Stimulated activated CD4-positive, alpha-beta T cell treated with anti-CD3 and anti-CD28 coated beads, Interleukin-12 subunit alpha, Interleukin-12 subunit beta, amount 100 ng/mL, for 48 hours (primary cell): ENCODE measurements at places on chromosomes 3 and 15.

- no peak for DNase-seq
Observed at GRCh38 chr3:181313335-181313734, 323.8 kb upstream of the DNAJC19 start.

DNA sequence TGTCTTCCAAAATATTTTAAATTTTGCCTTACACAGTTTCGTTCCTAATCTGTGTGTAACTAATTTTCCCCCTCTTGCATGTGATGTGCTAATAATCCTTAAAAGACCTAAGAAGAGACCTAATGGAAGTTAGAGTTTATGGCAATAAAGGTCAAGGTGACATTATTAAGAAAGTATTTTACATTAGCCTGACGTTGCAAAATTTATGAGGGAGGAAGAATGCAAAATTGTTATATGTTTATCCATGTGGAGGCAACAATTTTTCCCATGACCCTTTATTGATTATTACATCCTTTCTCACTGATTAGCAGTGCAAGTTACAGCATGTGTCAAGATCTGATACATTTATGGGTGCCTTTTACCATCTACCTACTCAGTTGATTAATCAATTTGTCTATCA is 373.8 kb upstream of the ROBO1 start:
- DNase-seq, result no peak

GRCh38 chr3:8420612-8421011 is 81.0 kb upstream of the LMCD1 start:
- DNase-seq, result no peak

GRCh38 chr15:69357773-69358771 is 56.1 kb upstream of the KIF23 start:
- DNase-seq, result no peak

DNA sequence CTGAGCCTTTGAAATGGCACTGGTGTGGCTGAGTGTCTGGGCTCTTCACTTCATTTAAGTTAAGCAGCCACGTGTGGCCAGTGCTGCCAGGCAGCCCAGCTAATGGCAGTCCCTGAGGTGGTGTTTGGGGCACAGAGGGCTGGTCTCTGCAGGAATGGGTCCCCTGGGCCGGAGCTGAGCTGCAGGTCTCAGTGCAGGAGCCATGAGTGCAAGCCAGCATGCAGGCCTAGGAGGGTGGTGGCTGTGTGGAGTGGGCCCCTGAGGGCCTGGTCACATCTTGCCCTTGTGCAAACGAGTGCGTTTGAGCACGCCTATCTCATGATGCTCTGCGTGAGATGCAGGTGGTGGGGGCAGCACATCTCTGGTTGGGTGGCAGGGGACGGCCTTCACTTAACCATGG is 48.9 kb downstream of the PLXNA1 start:
- DNase-seq, result no peak

- no peak for DNase-seq
Observed at GRCh38 chr15:73605759-73606436, 27.3 kb downstream of the NPTN start.

- DNase-seq, result no peak
Observed at GRCh38 chr3:10468613-10469354, 36.6 kb downstream of the ATP2B2 start.

DNA sequence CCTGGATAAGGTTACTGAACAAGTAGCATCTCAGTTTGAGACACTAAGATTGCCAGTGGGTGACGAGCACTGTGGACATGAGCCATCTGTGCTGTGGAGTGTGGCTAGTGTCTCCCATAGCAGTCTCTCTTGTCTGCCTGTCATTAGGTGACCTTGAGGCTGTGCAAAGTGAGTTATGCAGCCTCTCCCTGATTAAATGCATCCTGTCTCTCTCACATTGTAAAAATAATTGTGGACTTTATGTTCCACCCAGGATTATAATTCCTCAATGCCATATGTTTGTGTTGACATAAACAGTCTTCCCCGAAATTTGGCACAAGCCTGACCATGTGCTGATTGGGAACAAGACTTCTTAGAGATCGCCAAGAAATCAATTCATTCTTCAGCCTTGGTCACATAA is 168.9 kb downstream of the MYRIP start:
- DNase-seq, result no peak

- DNase-seq, result no peak
Observed at GRCh38 chr15:47991357-47991756, 129.4 kb upstream of the SLC24A5 start.

DNA sequence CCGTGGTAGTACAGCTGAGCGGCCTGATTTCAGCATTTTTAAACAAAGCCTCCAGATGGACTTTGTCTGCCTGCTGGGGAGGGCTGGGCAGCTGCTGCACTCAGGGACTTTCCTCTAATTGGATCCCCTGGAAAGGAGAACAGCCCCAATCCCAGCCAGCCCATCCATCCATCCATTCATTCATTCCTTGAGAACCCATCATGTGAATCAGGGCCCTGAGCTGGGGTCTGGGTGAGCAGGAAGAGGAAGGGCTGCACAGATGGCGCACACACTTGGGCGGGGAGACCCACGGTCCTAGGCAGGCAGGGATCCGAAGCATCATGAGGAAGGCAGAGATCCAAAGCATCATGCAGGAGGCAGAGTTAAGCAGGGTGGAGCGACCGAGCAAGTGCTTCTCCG is 45.7 kb downstream of the TPRA1 start:
- no peak for DNase-seq

DNA sequence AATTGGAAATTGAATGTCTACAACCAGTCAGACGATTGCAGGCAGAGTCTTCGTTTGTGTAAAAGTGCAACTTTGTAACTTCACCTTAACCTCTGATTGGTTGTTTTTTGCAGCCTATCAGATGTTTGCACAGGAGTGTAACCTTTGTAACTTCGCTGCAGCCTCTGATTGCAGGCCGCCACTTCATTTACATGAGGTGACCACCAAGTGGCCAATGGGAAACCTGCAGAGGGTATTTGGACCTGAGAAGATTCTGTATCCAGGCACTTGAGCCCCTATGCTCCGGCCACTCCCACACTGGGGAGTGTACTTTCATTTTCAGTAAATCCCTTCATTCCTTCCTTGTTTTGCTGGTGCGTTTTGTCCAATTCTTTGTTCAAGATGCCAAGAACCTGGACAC is 68.1 kb upstream of the PFN2 start:
- no peak for DNase-seq
